ENCODE measurements at places on chromosomes 2 and 18. TPM values are rescaled to one million over a fixed set of nuclear protein-coding genes. Genes with fewer than 3 reads are reported as not detected.
A peak's percentile ranks its signal among the peaks of the same experiment; 100 is the strongest.

Gene ALPP
- total RNA-seq = not detected

Gene ARHGEF33
- 0.53 TPM for total RNA-seq

Gene ZBTB7C
- not detected for total RNA-seq

Gene HK2
- total RNA-seq = 7.3 TPM

DNA sequence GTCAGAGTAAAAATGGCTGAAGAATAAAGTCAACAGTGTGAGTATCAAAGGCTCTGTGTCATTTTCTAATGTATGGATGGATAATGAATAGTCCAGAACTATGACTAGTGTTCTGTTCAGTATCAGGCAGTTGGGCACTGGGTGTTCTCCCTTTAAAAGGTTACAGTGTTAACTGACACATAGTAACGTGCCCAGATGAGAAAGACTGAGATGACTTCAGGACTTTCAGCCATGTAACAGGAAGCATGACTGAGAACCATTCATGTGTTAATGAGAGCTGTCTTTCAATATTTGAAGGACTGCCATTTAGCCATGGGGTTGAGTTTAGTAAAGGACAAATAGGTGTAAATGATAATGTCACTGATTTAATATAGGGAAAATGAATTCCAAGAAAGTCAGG, 187.1 kb downstream of the GULP1 start:
- no peak overlapping the region for H3K27ac ChIP-seq
- no peaks in the 10 kb centered on the region for H3K27me3 ChIP-seq
- no peaks in the 10 kb centered on the region for H3K36me3 ChIP-seq
- H3K4me1 ChIP-seq = no peaks in the 10 kb centered on the region
- H3K4me3 ChIP-seq = no peak overlapping the region

DNA sequence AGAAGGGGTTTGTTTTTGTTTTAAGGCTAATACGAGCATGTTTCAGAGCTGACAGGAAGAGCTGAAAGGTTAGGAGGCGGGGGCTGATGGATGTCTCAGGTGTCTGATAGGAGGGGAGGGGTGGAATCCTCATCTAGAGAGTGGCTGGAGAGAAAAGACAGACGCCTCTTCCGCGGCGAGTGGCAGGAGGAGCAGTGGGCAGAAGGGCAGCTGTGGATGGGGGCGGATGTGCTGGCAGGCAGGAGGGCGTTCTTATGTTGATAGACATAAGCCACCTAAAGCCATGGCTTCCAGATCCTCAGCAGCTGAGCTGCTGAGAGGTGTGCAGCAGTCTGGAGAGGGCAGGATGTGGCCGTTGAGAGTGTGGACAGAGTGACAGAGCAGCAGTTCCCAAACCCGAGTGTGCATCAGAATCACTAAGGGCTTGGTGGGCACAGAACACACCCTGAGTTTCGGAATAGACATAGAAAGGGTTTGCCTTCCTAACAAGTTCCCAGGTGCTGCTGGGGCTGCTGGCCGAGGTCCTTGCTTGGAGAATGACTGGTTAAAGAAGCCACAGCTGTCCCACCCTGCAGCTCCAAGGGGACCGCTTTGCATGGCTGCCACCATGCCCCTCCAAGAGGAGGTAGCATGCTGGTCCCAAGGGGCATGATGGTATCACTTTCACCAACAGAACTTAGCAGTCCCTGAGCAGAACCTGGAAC, 3.0 kb upstream of the ITM2C start:
- DNase-seq = no peak
- H3K27ac ChIP-seq = no peak overlapping the region
- H3K4me3 ChIP-seq = no peak overlapping the region
- H3K36me3 ChIP-seq = no peaks in the 10 kb centered on the region

DNA sequence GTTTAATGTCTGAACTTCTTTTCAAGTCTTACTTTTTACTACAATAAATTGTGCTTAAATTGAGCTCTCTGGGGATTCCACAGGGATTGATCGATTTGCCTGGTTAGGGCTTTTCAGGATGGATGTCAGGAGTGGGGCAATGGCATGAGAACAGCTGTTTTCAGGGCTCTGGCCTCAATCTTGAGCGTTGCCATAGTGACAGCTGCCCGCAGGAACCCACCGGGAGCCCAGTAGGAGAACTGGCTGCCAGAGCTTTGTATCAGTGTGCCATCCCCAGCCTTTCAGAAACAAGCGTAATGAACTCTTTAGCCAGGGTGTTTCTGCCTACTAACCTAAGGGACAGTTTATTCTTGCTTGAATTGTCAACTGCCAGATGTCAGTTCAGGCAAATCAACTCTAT, 93.5 kb downstream of the GALNT3 start:
- no peak overlapping the region for H3K4me3 ChIP-seq

DNA sequence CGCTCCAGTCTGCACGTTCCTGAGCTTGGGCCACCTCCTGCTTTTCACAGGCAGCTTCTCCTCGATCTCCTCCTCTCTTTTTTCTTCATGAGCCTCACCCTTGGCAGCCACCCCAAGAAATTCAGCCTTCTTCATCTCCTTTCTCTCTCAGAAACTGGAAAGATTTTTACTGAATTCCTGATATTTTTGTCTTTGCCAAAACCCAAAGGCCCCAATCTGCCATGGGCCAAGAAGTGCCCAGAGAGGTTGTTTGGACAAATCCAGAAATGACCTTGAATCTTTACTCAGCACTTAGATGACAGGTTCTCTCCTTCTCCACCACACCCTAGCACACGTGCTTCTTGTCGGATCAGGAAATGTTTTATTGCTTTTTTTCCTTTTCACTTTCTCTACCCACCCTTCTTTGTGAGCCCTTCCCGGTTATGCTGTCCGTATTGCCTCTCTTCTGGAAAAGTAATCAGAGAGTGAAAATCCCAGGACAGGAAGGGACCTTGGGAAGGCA, 134.5 kb upstream of the TNP1 start:
- H3K4me3 ChIP-seq = no peak overlapping the region
- no peaks in the 10 kb centered on the region for H3K36me3 ChIP-seq
- no peaks in the 10 kb centered on the region for H3K27me3 ChIP-seq
- no peak for DNase-seq

DNA sequence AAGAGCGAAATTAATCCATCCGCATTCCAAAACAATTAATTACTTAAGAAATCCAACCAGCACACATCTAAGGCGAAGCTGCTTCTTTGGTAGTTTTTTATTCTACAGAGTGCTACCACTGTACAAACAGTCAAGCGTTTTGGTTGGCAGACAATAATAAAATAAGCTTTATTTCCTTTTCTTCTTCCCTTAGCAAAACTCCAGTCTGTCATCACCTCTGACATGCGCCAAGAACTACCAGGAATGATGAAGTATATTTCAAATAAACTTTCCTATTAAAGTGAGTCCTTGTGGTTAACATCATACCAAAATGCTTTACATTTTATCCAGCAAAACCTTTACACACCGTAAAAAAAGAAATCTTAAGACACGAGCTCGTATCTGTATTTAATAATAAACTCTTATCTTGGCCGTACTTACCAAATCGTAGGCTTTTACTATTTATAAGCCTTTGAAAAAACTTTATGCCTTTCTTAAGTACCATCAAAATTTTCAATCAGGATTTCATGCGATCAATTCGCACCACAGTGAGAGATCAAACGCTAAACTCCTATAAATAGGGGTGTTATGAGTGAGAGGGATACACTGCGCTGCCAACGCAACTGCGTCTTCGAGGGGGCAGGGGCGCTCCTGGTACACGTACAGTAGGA, 1.3 kb downstream of the ATL2 start:
- H3K4me3 ChIP-seq = peak overlapping the region; percentile 68
- H3K27ac ChIP-seq = peak overlapping the region; percentile 89
- peaks cover 58% of the 10 kb centered on the region for H3K4me1 ChIP-seq
- H3K27me3 ChIP-seq = no peaks in the 10 kb centered on the region
- H3K36me3 ChIP-seq = no peaks in the 10 kb centered on the region
- no peak for DNase-seq

- H3K36me3 ChIP-seq = no peaks in the 10 kb centered on the region
- H3K4me1 ChIP-seq = no peaks in the 10 kb centered on the region
- H3K27me3 ChIP-seq = no peaks in the 10 kb centered on the region
- H3K4me3 ChIP-seq = no peak overlapping the region
Observed at GRCh38 chr2:179939259-179939658, 67.8 kb downstream of the CWC22 start.

GRCh38 chr2:111702119-111702803, 181.7 kb downstream of the ANAPC1 start:
- no peaks in the 10 kb centered on the region for H3K36me3 ChIP-seq
- H3K4me1 ChIP-seq = peaks cover 29% of the 10 kb centered on the region
- no peak overlapping the region for H3K27ac ChIP-seq

- H3K27me3 ChIP-seq = no peaks in the 10 kb centered on the region
- no peak overlapping the region for H3K4me3 ChIP-seq
- DNase-seq = peak; percentile 29
Observed at GRCh38 chr2:168136392-168136977, 110.9 kb downstream of the STK39 start.

- no peak for DNase-seq
- H3K27ac ChIP-seq = no peak overlapping the region
- no peaks in the 10 kb centered on the region for H3K4me1 ChIP-seq
- no peaks in the 10 kb centered on the region for H3K27me3 ChIP-seq
- no peak overlapping the region for H3K4me3 ChIP-seq
Observed at GRCh38 chr2:75986617-75987016, 275.9 kb upstream of the GCFC2 start.

DNA sequence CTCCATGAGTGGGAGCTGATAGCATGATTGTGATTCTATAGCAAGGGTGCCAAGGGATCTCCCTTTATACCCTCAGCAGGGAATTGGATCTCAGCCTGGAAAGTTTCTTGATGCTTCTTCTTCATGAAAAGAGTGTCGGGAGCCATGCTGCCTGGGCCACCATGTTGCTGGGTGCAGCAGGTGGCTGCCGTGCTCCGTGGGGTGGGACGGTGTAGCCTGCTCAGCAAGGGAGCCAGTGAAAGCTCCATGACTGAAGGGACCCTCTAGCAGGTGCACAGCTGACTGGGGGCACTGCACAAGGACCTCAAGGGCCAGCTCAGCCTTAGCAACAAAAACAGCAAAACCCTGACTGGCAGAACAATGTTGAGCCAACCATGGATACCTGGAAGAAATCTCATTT, 368.9 kb upstream of the HS6ST1 start:
- H3K27ac ChIP-seq = no peak overlapping the region
- DNase-seq = no peak
- no peak overlapping the region for H3K4me3 ChIP-seq
- H3K27me3 ChIP-seq = no peaks in the 10 kb centered on the region

GRCh38 chr2:239710953-239711861, 310.4 kb upstream of the HDAC4 start:
- no peak overlapping the region for H3K27ac ChIP-seq
- H3K27me3 ChIP-seq = no peaks in the 10 kb centered on the region
- H3K36me3 ChIP-seq = no peaks in the 10 kb centered on the region
- no peak for DNase-seq
- no peaks in the 10 kb centered on the region for H3K4me1 ChIP-seq

DNA sequence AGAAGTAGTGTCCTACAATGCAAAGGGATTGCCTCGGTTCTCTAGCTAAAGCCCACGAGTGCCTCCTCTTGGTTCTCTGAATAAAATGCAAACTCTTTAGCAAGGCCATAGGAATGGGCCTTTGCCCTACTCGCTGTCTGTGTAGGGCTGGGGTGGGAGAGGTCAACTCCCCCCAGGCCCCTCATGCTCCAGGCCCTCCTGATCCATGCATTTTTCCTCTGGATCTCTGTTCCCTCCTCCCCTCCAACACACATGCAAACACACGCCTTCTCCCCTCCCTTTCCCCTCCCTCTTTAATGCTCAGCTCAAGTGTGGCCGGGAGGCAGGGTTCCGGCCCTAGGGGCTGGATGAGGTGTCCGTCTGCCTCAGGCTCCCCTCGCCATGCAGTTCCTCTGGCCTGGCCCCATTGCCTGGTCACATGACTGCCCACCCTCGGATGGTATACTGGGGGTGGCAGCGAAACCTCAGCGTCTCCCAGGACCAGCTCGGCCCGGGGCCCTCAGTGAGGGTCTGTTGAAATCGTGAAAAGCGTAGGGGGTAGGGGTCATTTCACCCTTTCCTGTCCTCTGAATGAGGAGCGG, 14.9 kb upstream of the KLF11 start:
- H3K36me3 ChIP-seq = no peaks in the 10 kb centered on the region
- no peak overlapping the region for H3K4me3 ChIP-seq
- no peaks in the 10 kb centered on the region for H3K27me3 ChIP-seq
- H3K4me1 ChIP-seq = peaks cover 30% of the 10 kb centered on the region

DNA sequence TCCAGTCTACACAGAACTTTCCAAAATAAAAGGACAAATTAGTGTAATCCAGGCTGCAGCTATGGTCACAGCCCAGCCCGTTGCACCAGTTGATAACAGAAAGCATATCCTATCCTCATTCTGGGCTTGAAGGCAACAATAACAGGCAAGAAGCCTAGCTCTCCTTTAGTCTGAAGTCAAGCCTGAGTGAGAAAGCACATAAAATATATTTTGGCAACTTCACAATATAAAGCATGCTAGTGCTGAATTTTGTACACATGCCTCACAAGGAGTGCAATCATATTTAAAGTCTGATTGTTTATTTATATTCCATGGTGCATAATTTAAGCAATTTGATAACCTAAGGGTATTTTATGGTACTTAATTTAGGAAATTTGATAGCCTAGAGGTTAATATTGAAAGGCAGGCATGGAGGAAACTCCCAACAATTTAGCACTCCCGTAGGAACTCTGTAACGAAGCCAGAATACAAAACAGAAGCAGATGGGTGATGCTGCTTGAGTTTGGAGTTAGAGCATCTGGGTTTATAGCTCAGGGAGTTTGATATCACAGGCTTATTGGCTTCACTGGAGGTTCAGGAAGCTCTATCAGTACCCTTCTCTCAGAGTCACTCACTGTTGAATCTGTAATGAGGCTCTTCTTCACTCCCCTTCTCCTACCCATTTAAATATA, 1199.1 kb upstream of the GYPC start:
- DNase-seq = no peak
- no peak overlapping the region for H3K4me3 ChIP-seq
- H3K4me1 ChIP-seq = no peaks in the 10 kb centered on the region
- H3K36me3 ChIP-seq = no peaks in the 10 kb centered on the region
- no peaks in the 10 kb centered on the region for H3K27me3 ChIP-seq
- no peak overlapping the region for H3K27ac ChIP-seq

DNA sequence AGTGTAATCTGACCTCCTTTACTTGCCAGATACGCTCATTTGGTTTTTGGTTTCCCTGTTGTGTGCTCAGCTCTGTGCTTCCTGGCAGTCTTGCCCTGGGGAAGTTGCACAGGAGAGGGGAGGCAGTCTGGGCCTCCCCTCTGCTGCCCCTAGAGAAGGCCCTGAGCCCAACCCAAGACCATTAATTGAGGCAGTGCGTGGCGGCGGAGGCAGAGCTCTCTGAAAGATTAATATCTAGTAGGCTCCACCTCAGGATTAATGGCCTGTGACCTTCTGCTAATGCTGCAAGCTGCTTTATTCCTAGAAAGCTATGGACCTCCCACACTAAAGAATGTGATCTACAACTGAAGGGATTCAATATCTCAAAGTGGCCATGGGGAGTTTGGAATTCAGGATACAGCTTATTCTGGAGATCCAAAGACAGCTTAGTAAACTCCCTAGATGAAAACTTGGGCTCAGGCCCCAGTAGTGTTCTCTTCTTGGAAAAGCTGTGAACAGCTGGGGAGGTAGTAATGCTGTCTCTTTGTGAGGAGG, 41.4 kb upstream of the MAPRE2 start:
- H3K27ac ChIP-seq = no peak overlapping the region
- no peaks in the 10 kb centered on the region for H3K4me1 ChIP-seq
- no peak overlapping the region for H3K4me3 ChIP-seq
- DNase-seq = no peak

- H3K36me3 ChIP-seq = no peaks in the 10 kb centered on the region
- H3K4me1 ChIP-seq = peaks cover 37% of the 10 kb centered on the region
- no peak overlapping the region for H3K4me3 ChIP-seq
- DNase-seq = no peak
Observed at GRCh38 chr2:54964816-54965215, 85.4 kb downstream of the RTN4 start.
